ENCODE measurements at places on chromosomes 2 and 18. TPM values are rescaled to one million over a fixed set of nuclear protein-coding genes. Genes with fewer than 3 reads are reported as not detected.

The ACMSD gene
- not detected for total RNA-seq

The DOCK10 gene
- total RNA-seq = not detected

- DNase-seq = no peak
These were observed 90.0 kb downstream of the CDH2 start for GRCh38 chr18:28086670-28087552.

DNA sequence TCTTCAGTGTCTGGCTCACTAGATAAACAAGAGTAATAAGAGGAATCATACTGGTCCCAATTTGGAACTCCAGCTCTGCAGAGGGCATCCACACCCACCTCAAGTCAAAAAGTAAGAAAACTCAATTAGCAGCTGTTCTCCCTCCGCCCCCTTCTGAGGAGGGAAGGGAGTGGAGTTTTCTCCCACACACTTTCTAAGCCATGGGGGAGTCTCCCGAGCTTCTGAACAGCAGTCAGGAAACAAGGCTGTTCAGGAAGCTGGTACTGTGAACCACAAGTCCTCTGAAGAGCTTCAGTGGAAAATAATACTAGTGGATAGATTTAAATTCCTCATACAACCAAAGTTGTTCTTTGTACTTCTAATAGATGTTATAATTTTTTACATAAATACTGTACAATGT is 32.9 kb upstream of the SPTBN1 start:
- DNase-seq = no peak

DNA sequence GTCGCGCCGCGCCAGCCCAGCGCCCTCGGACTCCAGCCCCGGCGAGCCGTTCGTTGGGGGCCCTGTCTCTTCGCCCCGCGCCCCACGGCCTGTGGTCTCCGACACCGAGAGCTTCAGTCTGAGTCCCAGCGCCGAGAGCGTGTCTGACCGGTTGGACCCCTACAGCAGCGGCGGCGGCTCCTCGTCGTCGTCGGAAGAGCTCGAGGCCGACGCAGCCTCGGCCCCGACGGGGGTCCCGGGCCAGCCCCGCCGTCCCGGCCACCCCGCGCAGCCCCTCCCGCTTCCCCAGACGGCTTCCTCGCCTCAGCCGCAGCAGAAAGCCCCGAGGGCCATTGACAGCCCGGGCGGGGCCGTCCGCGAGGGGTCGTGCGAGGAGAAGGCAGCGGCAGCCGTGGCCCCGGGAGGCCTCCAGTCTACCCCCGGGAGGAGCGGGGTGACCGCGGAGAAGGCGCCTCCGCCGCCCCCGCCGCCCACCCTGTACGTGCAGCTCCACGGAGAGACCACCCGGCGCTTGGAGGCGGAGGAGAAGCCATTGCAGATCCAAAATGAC is 1.4 kb downstream of the PHLPP1 start:
- peak; percentile 19 for DNase-seq
